H9 (cell line): ENCODE measurements at places on chromosomes 5 and 9.

GRCh38 chr9:133602277-133602676, 6.9 kb downstream of the FAM163B start:
- DNase-seq: no peak

- no peak for DNase-seq
Observed at GRCh38 chr9:72718503-72718902, 197.1 kb downstream of the TMC1 start.

- DNase-seq: no peak
Observed at GRCh38 chr5:85538362-85538761, 1079.4 kb upstream of the COX7C start.

GRCh38 chr5:32047056-32047455, 127.1 kb downstream of the GOLPH3 start:
- no peak for DNase-seq
